ENCODE measurements at places on chromosomes 12 and 14.

DNA sequence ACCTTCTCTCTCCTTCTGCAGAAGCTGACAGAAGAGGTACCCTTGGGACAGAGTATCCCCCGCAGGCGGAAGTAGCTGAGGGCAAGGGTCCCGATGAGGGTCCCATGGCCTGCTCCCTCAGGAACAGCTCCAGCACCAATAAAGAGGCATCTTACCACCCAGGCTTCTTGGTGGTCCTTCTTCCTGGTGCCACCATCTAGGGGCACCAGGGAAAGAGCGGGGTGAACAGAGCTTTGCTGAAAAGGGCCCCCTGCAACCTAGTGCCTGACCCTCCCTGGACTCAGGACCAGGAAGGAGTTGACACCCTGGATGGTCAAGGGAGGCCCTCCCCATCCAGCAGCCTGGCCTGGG is 591 bp upstream of the IRF9 start:
- no peaks in the 10 kb centered on the region for H3K36me3 ChIP-seq
- peaks cover 45% of the 10 kb centered on the region for H3K4me1 ChIP-seq
- H3K4me3 ChIP-seq = no peak overlapping the region
- no peak for DNase-seq
- H3K27me3 ChIP-seq = no peaks in the 10 kb centered on the region
- H3K27ac ChIP-seq = peak overlapping the region; percentile 93

DNA sequence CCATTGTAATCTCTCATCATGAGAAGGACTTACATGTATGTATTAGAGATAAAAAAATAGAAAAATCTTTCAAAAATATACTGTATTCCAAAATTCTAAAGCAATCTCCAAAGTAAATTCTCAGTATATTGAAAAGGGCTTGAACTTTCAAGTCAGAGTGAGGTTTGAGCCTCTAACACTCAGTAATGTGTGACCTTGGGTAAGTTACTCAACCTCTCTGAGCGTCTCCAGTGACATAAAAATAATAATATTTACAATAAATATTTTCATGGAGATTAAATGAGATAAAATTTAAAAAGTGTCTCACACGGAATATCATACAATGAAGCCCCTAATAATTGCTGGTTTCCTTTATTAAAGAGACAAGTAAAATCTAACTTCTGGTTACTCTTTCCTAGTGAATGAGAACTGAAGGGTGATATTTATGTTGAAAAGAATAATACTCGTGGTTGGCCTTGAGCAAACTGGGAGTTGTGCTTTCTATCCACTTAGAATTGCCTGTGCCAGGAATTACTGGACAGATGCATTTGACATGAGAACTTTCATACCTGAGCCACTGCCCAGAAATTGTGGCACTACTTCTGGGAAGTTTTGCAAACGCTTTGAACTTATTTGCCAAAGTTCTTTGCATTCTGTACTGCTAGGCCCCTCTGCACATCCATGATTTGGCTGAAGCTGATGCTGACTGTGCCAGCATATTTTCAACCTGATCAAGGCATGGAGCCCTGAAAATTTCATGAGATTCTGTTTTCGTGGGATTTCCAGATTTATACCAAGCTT is 933.7 kb downstream of the GALC start:
- H3K4me1 ChIP-seq = no peaks in the 10 kb centered on the region
- H3K4me3 ChIP-seq = no peak overlapping the region
- no peak overlapping the region for H3K27ac ChIP-seq
- H3K36me3 ChIP-seq = no peaks in the 10 kb centered on the region
- no peaks in the 10 kb centered on the region for H3K27me3 ChIP-seq
- no peak for DNase-seq

DNA sequence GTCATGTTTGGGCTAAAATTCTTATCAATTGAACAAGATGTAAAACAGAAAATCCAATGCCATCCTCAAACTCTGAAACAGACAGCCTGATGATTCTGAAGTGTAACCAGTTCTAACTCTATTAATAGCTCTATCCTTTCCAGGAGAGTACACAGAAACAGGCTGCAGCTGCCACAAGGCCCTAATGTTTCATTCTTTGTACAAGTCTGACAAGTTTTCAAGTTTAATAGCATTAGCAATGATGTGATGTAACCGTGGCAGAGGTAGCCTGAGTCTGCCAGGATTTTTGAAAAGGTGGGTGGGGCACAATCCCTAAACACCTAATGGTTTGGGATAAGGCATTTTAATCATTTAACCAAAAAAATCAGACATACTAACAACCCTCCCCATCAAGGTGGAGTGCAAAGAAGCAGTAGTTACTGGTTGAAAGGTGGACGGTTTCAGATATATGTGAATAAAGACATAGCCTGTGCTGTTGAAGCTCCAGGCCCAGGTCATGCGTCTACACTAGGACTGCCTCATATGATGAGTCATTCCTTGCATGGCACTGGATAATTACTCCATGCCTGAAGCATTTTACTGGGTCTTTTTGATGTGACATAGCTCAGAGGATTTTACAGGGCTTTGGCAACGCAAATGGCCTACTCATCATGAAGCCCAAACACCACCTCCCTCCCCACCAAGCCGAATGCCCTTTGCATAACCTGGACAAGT is 145.1 kb upstream of the GRIP1 start:
- H3K27me3 ChIP-seq = no peaks in the 10 kb centered on the region
- no peaks in the 10 kb centered on the region for H3K36me3 ChIP-seq
- no peak overlapping the region for H3K27ac ChIP-seq
- DNase-seq = no peak

DNA sequence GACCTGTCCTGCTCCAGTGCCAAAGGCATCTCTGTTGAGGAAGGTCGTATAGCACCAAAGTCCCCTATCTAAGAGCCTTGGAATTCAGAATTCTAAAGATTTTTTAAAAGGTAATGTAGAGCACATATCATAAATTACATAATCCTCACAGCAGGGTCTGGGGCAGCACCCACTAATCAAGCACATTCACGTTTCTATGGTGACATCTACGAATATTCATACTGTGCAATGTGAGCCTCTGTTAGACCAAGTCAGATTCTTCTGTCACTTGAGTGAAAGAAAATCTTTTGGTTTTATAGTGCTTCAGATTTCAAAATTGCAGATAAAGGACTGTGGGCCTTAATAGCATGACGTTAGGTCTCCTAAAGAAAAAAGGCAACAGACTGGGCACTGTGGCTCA is 13.1 kb upstream of the TMEM229B start:
- no peak overlapping the region for H3K4me3 ChIP-seq
- H3K27me3 ChIP-seq = no peaks in the 10 kb centered on the region
- no peaks in the 10 kb centered on the region for H3K36me3 ChIP-seq
- no peak overlapping the region for H3K27ac ChIP-seq

GRCh38 chr14:88323523-88324199 is 592 bp upstream of the KCNK10 start:
- peak overlapping the region; percentile 9 for H3K4me3 ChIP-seq
- peaks cover 100% of the 10 kb centered on the region for H3K27me3 ChIP-seq
- no peak overlapping the region for H3K27ac ChIP-seq
- peaks cover 16% of the 10 kb centered on the region for H3K4me1 ChIP-seq
